Sciatic nerve (tissue), 2 donors: ENCODE measurements at places on chromosomes 13 and 19.

GRCh38 chr19:40607311-40608239 is 6.4 kb downstream of the LTBP4 start:
- no peak for DNase-seq

DNA sequence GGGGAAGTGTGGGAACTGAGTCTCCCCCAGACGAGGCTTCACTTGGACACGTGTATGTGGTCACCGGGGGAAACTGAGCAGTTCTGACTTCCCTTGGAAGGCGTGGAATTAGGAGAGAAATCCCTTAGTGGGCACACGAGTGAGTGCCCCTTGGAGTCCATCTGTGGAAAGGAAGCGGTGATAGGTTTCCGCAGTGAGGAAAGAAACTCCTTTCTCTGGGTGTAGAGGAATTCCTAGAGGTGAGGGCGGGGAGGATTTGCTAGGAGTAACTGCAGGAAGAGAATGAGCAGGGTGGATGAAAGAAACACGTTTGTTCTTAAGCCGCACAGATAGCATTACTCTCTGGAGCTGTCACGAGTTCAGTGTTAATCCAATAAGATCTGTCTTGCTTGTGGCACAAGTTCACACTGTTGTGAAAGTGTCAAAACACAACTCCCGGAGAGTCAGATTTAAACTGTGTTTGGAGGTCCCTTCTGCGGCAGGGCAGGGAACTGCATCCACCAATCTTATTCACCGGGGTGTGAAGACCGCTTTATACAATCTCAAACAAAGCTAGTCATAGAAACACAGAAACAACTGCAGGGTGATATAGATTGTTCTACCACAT is 1.2 kb downstream of the KL start:
- DNase-seq, result peak; percentile 78

- no peak for DNase-seq
These were observed 3.1 kb downstream of the SLC25A15 start for GRCh38 chr13:40792284-40793051.

GRCh38 chr19:38060331-38060730 is 153.3 kb downstream of the SIPA1L3 start:
- DNase-seq, result no peak

GRCh38 chr19:10782795-10783194 is 53.2 kb downstream of the TMED1 start:
- DNase-seq, result no peak

GRCh38 chr13:37886879-37887278 is 17.3 kb upstream of the TRPC4 start:
- no peak for DNase-seq

GRCh38 chr19:19529783-19530422 is 1.2 kb downstream of the YJEFN3 start:
- no peak for DNase-seq

GRCh38 chr13:61884830-61885229 is 469.2 kb upstream of the PCDH20 start:
- DNase-seq, result no peak

DNA sequence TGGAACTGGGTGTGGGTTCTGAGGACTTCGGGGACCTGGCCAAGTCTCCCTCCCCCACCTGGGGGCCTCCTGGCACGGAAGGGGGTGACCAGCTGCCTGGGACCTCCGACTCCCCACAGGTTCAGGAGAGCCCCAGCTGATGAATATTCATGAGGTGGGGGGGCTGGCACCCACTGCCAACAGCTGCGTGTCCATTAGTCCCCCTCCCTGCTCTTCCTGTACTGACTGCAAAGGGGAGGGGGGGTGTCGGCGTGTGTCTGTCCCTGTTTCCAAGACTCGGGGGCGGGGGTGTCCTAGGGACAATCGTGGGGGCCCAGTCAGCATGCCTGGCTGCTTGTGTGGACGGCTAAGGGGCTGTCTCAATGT is 10.6 kb upstream of the NFIX start:
- no peak for DNase-seq

DNA sequence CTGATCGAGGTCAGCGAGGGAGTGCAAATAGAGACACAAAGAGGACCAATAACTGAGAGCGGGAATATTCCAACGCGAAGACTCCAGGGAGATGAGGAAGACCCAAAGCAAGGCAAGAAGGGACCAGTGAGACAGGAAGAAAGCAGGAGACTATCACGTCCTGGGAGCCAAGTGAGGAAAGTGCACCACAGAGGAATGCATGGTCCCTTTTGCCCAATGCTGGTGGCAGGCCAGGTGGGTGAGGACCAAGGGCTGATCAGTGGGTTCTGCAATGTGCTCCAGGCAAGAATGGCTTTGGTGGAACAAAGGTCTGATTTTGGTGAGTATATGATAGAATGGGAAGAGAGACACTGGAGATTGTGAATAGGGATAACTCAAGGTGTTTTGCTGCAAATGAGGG is 25.4 kb downstream of the CHST8 start:
- no peak for DNase-seq

GRCh38 chr19:20051841-20052768 is 12.8 kb upstream of the ZNF682 start:
- peak; percentile 93 for DNase-seq

DNA sequence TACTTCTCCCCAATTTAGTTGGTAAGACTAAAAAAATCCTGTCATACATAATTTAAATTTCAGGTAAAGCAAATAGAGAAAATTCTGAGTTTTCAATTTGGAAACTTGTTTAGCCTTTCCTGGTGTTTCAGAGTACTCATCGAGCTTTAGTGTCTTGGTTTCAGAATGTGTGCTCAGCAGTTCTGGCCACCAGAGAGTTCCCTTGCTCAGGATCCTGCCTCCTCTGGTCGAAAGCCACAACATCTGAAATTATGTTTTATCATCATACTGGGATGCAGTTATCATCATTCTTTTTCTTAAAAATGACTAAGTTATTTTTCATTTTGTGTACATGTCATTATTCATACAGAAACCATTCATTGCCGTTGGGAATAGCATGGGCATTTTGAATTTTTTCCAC is 263.2 kb upstream of the SPRY2 start:
- DNase-seq, result no peak

- no peak for DNase-seq
These were observed 28.8 kb upstream of the RCBTB2 start for GRCh38 chr13:48561466-48562235.

DNA sequence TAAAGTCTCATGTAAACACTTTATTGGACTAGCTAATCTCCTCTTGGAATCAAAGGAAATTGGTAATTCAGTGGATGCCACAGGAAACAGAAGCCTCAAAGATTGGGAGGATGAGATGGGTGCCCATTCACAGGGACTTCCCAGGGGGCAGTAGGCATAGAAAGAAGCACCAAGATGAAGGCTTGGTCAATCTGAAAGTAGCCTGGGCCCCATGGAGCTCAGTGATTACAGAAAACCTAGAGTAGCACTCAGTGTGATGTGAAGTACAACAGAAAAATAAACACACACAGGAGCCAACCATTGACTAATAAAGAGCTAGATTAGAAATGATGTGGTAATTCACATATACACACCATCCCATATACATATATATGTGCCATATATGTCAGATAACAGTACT is 560.6 kb downstream of the TBC1D4 start:
- DNase-seq, result no peak

DNA sequence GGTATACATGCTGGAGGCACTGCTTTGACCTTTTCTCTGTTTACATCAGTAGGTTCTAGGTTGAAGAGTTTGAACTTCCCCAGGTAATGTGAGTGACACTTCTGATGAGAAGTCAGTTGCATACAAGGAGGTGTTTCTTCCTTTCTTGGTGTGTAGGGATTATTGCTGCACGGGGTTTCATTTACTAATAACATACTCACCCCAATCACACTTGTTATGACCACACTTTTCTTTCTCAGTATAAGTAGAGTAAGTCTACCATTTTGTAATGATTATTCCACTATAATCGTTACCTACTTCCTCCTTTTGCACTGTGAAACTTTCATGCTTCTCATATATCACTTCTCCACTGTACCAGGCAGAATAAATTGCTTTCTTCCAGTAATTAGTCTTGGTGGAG is 138.0 kb downstream of the TNFSF13B start:
- no peak for DNase-seq

DNA sequence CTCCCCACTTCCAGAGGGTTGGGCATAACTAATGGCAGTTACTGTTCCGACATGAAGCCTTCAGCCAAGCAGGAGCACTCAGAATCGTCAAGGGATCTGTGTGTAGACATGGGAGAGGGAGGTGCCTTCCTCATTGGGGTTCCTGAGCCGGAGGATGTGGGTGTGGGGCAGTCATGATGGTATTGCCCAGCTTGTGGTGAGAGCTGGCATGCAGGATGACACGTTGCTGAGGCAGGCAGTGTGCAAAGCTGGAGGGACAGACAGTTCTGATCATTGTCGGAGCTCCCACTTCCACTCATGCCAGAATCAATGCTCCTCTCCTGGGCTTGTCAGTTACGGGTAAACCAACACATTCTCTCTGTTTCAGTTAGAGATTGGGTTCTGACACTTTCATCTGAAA is 83.9 kb upstream of the TSC22D1 start:
- no peak for DNase-seq

DNA sequence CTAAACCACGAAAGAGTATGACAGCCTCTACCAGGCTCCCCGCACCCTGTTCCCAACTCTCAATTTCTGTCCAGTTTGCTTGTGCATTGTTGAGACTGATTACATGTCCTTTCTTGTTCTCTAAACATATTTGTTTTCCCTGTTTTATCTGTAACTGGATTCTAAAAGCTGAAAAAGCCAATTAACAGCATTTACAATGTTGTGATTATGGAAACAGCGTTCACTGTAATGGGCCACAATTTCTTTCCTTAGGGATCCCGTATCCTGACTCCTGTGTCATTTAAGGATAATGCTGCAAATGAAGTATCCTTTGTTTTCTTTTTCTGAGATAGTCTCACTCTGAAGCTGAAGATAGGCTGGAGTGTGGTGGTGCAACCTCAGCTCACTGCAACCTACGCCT is 20.5 kb downstream of the EBPL start:
- no peak for DNase-seq

- DNase-seq, result no peak
These were observed 39.8 kb upstream of the IGFL4 start for GRCh38 chr19:46080561-46080960.

- no peak for DNase-seq
These were observed 56.2 kb upstream of the RFC3 start for GRCh38 chr13:33761740-33762139.

DNA sequence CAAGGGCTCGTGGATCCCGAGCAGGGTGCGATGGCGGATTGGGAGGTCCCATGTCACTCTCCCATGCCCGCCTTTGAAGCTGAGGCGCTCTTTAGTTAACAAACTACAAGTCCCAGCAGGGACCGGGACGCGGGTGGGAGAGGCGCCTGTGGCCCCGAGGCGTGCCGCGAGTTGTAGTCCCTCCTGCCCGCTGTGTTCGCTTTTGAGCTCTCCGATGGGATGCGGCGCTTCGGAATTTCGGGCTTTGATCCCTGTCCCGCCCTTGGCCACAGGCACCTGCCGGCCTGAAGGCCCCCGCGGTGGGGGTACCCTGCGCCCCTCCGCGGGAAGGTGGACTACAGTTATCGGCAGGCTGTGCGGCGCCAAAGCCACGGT is 11.0 kb downstream of the CYTH2 start:
- peak; percentile 77 for DNase-seq

- DNase-seq, result no peak
These were observed 18.6 kb downstream of the BRD4 start for GRCh38 chr19:15313649-15314279.

GRCh38 chr13:87810920-87811344 is 139.8 kb downstream of the SLITRK5 start:
- DNase-seq, result no peak

DNA sequence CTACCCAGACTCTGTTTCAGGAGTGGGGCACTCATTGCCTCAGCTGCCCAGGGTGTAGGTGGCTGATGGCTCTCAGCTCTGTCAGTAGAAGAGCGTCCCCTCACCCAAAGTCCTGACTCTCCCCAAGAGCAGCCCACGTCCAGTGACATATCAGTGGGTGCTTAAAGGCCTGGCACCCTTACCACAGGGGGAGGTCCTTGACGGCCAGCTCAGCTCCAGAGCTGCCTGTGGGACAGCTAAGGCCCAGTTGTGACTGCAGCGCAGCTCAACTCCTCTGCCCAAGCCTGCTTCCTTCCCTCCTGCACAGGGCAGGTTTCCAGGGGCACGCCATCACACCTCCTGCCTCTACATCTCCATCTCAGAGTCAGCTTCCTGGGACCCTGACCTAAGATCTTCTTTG is 32.4 kb downstream of the GRIK5 start:
- DNase-seq, result no peak

GRCh38 chr13:47139519-47139918 is 242.7 kb upstream of the HTR2A start:
- DNase-seq, result no peak

- peak; percentile 12 for DNase-seq
These were observed 32.9 kb upstream of the ZNF429 start for GRCh38 chr19:21472507-21472906.

- DNase-seq, result no peak
These were observed 16.9 kb downstream of the ZNF816 start for GRCh38 chr19:52945652-52946321.

DNA sequence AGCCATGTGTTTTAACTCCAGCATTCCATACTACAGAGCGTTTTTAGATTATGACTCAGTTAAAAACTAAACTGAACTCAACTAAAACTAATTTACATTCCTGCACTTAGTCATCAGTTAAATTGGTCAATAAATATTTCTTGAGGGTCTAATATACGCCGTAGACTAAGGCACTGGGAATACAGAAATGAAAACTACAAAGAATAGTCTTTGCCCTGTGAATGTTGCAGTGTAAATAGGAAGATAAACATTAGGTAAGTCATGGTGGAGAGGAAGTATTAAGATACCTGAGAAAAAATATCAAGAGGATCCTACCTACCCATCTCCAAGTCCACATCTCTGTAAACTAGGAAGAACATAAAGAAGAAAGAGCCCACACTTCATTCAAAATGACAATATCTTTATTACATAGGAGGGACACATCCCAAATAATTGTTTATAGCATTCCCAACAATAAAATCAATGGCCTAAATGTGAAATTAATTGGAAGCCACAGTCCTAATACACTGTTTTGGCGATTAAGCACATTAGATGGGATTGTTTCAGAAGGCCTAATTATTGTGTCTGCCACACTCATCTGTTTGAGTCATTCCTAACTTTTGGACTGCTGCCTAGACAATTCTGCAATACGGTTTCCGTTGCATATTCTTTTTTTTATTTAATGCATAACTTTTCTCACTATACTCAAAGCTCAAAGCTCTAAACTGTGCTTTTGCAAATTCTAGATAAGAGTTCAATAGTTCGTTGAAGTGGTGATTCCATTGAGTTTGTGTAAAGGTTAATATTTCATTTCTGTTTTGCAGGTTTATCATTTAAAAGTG is 52.9 kb downstream of the MBNL2 start:
- no peak for DNase-seq

GRCh38 chr13:49530457-49530856 is 34.7 kb downstream of the PHF11 start:
- no peak for DNase-seq

GRCh38 chr19:36058481-36059179 is 3.9 kb downstream of the WDR62 start:
- DNase-seq, result no peak

DNA sequence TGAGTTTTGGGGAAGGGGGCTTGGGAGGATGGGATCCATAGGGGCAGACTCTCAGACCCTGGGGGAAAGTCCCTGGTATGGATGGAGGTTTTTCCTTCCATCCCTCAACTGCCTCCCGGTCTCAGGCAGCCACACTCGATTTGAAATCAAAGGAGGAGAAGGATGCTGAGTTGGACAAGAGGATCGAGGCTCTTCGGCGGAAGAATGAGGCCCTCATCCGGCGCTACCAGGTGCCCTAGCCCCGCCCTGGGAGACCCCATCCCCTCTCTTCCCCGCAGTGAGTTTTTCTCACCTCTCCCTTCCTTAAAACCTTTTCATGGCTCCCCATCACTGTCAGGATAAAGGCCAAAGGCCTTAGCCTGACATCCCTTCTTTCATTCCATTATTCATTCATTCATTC is 2.1 kb downstream of the CCDC9 start:
- DNase-seq, result no peak

- no peak for DNase-seq
These were observed 502.4 kb downstream of the MYO16 start for GRCh38 chr13:109131698-109132257.
